ENCODE measurements at places on chromosomes 4 and X.

DNA sequence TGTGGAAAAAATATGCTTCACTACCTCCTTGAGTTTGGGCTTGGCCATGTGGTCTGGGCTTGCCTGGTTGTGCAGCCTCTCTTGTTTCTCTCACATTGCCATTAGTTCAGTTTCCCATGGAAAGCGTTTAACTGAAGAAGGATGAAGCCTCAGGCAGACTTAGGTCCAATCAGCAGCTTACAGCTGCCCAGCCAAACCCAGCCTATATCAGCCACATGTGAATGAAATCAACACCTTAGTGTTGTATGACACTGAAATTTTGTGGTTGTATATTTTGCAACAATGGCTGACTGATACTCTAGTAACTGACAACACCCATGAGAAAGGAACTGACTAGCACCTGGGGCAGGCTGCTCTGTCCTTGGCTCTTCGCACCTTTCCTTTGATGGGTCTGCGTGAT lies 81.2 kb downstream of the KLF8 start:
- no peak for DNase-seq

GRCh38 chr4:15198070-15198727 lies 195.9 kb downstream of the CPEB2 start:
- DNase-seq = no peak

- no peak for DNase-seq
Observed at GRCh38 chrX:34467437-34467836, 189.6 kb downstream of the TMEM47 start.

GRCh38 chr4:151694961-151695720 lies 65.7 kb downstream of the GATB start:
- DNase-seq = no peak

GRCh38 chrX:131783555-131784308 lies 239.4 kb upstream of the STK26 start:
- no peak for DNase-seq

DNA sequence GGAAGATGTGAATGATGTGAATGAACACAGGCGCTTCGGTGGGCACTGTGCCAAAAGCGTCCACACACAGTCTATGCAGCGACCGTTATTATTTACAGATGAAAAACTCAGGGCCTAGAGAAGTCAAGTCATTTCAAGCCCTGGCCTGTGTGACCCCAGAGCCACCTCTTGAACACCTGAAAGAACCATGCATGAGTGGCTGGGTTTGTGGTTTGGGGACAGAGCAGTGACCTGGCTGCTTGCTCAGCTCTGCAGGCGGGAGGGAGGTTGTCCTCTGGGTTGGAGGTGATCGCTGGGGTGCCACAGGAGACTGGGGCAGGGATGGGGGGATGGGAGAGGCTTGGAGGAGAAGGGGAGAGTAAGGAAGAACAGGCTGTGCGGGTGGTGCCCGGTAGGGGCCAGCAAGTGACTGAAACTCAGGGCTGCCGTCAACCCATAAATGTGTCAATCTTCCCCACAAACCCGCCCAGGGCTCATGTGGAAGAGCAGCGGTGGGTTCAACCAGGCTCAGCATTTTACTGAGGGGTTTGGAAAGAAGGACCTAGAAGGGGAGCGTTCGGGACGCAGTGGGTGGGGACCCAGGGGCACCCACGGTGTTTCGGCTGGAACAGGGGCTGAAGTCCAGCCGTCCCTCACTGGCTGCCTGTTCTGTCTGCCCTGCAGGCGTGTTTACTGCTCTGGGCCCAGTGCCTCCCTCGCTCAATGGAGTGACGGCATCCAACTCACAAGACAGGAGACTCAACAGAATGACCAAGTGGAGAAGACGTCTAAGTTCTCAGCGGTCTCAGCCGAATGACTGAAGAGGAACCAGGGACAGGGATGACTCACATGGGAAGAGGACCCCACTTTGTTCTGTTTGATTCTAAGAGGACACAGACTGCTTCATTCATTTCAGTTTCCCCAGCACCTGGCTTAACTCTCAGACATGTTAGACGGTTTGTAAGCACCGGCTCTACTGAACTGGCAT lies 167.8 kb downstream of the AFAP1 start:
- DNase-seq = no peak

DNA sequence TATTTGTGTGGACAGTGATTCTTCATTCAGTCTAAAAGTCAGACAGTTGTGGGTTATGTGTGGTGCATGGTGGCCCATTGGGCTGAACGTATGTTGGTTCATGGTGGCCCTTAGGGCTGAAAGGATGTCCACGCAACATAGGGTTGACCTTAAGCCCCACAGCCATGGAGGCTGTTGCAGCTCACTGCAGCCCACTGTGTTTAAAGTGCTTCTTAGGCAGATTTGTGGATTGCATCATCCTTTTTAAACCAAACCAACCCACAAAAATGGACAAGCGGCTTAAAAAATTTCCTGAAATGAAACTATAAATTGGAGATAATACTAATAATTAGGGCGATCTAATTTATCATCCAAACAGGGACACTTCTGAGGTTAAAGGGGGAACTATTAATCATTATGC lies 219.0 kb upstream of the GATB start:
- no peak for DNase-seq

DNA sequence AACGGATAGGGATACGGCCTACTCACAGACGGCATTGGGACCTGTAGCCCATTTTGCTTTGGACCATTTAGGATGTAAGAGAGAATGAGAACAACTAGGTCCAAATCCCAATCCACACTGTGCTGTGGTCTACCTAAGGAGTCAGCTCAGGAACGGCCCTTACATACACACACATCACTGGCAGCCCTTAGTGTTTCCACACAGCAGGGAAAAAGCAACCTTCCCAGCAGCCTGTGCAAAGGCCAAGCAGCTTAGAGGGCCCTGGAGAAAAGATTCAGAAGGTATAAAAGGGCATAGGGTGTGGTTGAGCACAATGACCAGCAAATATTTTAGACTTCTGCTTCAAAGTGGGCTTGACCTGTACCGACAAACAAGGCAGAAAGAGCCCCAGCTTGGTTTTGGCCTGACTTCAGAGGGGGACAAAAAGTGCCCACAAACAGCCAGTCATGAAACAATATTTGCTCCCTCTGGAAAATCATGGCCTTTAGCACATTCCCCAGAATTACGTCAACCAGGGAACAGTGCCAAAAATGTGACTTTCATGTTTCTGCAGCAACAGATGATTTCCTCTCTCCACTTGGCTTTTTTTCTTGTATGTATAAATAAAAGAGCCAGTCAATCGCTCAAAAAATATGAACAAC lies 359.5 kb upstream of the FGF16 start:
- peak; percentile 13 for DNase-seq

GRCh38 chr4:168587411-168588125 lies 90.7 kb downstream of the PALLD start:
- DNase-seq = peak; percentile 76

DNA sequence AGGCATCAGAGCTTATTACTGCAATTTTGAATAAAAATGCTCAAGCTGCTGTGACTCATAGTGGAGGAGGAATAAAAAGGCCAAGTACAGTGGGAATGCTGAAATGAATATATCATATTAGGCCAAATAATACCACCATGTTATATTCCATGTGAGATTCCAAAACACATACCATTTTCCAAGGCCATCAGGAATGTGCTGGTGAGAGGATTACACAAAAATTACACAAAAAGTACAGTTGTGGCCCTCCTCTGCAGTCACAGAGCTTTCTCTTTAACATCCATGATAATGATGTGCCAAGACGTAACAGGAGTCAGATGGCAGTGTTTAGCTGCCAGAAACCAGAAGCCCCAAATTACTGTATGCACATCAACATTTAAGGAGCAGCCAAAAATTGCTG lies 153.5 kb downstream of the PCDH18 start:
- DNase-seq = peak; percentile 91

GRCh38 chr4:38621028-38621684 lies 42.8 kb upstream of the KLF3 start:
- peak; percentile 71 for DNase-seq

- no peak for DNase-seq
Observed at GRCh38 chr4:107253579-107254068, 217.5 kb upstream of the DKK2 start.

DNA sequence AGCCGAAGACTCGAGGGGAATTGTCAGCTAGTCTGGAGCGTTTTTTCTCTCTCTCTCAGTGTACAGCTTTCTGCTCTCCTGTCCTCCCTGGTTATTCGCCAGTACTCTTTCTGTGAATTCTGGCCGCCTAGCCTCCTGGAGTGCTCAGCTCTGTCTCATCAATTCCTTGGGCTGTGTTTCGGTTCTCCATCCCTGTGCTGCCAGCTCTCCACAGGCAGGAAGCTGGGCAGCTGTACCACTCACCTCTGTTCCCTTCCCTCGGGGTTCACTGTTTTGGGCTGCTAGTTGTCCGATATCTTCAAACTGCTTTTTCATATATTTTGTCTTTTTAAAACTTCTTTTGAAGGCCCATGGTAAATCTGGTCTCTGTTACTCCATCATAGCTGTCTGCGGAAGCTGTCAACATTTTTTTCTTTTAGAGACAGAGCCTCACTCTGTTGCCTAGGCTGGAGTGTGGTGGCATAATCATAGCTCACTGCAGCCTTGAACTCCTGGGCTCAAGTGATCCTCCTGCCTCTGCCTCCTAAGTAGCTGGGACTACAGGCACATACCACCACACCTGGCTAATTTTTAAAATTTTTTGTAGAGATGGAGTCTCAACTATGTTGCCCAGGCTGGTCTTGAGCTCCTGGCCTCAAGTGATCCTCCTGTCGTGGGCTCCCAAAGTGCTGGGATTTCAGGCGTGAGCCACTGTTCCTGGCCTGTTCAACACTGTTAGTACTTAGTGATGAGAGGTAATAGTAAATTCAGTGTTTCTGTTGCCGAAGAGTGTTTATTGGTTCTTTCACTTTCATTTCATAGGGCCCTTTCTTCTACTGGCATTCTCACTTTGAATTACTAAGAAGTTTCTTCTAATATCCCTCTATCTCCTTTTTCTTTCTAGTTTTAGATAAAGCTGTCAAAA lies 18.6 kb downstream of the ZCCHC4 start:
- no peak for DNase-seq
